ENCODE measurements at places on chromosomes 3 and 15. TPM values are rescaled to one million over a fixed set of nuclear protein-coding genes. Genes with fewer than 3 reads are reported as not detected.
A peak's percentile ranks its signal among the peaks of the same experiment; 100 is the strongest.

Gene ADCY5
- total RNA-seq = 1.7 TPM

Gene MME
- total RNA-seq = 186 TPM

Gene IGF1R
- 9.0 TPM for total RNA-seq

Gene PTX3
- 56.4 TPM for total RNA-seq

Gene SH2D7
- not detected for total RNA-seq

Gene C2CD4B
- not detected for total RNA-seq

Gene SH3GL3
- total RNA-seq = 3.5 TPM

Gene GXYLT2
- 8.0 TPM for total RNA-seq

Gene NAALADL2
- total RNA-seq = 0.63 TPM

GRCh38 chr3:33636125-33636850 lies 81.8 kb downstream of the CLASP2 start:
- DNase-seq = peak; percentile 62

DNA sequence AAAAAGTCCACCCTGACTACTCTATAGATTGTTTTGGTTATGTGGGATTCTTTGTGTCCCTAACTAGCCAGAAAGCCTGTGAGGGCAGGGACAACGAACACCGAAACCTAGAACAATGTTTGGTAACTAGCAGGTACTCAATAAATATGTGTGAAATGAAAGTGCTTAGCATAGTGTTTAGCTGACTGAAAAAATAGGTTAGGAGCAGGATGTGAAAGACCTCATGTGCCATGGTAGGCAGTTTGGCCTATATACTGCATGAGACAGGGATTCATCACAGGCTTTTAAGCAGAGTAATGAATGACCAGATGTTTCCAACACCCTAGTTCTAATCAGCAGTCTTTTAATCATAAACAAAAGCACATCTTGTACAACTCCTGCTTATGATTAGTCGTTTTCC lies 64.2 kb downstream of the MYO5A start:
- DNase-seq = no peak

DNA sequence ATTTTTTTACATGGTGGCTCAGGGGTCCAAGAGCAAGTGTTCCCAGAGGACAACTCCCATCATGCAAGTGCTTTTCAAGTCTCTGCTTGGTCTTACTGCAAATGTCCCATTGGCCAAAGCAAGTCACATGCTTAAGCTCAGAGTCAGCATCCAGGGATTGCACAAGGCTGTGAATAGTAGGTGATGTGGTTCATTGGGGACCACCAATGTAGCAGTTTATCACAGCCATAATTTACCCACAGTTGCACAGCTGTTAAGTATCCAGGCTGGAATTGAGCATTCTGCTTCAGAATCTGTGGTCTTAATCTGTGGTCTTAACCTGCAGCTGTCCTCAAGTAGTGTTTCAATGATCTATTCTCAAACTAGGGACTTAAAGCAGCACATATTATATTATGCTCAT lies 71.4 kb upstream of the PLCL2 start:
- no peak for DNase-seq

GRCh38 chr3:38587548-38588131 lies 61.8 kb downstream of the SCN5A start:
- DNase-seq = no peak

DNA sequence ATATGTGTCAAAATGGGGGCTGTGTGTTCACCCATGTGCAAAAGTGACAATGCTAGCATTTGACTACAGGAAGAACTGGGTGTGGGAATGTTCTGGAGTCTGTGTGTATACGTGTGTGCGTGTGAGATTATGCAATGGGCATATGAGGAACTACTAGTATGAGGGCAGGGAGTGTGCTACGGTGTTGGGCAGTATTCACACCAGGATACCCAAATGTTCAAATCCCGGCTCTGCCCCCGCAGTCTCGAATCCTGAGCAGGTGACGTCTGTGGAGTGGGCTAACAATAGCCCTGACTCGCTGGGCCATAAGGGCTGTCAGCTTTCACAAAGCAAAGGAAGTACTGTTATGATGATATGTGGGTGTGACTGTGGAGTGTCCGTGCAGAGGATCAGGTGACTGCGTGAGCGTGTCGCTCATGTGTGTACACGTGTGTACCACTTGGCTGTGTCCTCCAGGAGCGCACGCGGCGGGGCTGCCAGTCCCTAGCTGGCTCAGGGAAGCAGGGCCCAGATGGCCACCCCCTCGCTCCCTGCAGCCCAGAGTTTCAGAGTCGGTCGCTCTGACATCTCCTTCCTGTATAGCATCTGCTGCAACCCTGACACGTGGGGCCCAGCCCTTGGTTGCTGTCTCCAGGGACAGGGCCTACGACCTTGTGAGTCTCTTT lies 27.2 kb downstream of the IQSEC1 start:
- DNase-seq = no peak

GRCh38 chr3:147311716-147312115 lies 94.6 kb downstream of the ZIC4 start:
- no peak for DNase-seq

- DNase-seq = peak; percentile 56
These were observed 130.2 kb upstream of the TPRG1 start for GRCh38 chr3:189041482-189042090.

- no peak for DNase-seq
These were observed 297 bp downstream of the PRC1 start for GRCh38 chr15:90994059-90994416.

- DNase-seq = peak; percentile 44
These were observed 13.3 kb downstream of the SH2D7 start for GRCh38 chr15:78105476-78106241.

DNA sequence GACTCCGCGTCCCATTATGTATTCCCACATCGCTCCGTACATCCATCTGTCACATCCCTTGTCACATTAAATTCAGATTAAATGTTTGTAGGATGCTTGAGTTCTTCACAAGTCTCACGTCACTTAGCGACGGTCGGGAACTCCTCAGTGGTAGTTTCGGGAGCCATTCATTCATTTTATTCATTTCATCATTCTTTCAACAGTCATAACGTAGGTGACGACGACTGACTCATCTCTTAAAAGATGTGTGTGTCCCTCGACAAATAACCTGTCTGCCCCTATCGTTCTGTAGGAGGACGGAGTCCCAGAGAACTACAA lies 272 bp upstream of the SRPRB start:
- DNase-seq = no peak

DNA sequence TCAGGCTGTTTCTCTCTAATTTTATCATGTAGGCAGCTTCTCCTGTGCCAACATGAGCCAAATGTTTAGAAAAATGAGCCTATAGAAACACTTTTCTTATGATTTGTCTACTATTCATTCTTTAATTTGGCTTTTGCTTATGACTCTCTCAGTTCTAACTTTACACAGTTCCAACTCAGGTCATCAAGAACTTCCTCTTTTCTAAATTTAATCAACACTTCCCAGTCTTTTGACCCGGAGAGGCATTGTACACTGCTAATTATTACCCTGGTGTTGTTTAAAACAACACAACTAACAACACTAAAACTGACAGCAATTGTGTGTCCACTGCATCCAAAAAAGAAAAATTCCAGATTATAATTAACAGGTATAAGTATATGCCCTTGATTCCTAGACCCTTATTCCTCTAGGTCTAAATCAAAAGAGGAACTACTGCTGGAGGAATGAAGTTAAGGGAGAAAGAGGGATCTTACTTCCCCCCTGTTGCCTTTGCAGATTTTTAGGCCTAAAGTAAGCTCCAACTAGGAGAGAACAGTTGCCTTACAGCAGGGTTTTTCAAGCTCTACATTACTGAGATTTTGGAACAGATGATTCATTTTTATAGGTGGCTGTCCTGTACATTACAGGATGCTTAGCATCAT lies 332.2 kb upstream of the GOLIM4 start:
- DNase-seq = no peak

DNA sequence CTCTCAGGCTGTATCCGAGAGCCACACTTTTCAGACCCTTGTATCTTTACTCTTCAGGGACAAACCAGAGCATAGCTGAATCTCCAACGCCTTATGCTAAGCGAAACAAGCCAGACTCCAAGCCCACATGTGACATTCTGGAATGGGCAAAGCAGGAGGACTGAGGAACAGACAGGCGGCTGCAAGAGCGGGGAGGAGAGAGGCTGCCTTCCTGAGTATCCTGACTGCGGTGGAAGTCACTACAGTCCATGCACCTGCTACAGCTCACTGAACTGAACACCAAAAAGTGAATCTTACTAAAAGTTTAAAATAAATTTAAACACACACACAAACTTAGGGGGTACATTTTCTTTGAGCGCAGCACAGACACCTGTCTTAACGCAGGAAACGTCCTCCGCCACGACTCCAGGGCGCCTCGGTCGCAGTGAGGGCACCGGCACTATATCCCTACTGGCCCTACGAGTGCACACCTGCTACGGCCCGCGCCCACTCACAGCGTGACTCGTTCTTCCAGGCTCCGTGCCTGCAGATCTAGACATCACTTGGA lies 1.4 kb downstream of the CYFIP1 start:
- DNase-seq = no peak

- DNase-seq = no peak
These were observed 165.4 kb downstream of the UACA start for GRCh38 chr15:70597945-70598344.

DNA sequence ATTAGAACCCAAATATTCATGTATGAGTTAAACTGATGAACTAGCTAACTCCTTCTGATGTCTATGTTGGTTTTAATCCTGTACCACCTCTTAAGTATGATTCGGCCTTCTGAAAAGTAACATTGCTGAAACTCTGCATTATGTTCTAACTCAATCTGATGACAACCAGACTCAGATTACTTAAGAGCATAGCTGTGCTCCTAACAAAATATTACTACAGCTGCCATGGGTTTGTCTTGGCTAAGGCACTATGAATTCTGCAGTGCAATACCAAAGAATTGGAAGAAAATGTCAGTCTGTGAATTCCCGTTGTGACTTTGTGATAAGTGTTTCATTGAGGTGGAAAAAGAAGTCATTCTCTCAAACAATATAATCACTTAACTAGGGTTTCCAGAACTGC lies 224.4 kb downstream of the ZMAT3 start:
- no peak for DNase-seq

- peak; percentile 24 for DNase-seq
These were observed 835.1 kb downstream of the EDEM1 start for GRCh38 chr3:6022621-6023020.

- no peak for DNase-seq
These were observed 705 bp downstream of the NIPA2 start for GRCh38 chr15:22839046-22839695.

- peak; percentile 52 for DNase-seq
These were observed 769.4 kb upstream of the GOLIM4 start for GRCh38 chr3:168865022-168865551.
